Cortex of kidney (tissue), 1 donor: ENCODE measurements at places on chromosomes 3 and 15.

- DNase-seq: no peak
Measured at GRCh38 chr3:39180546-39181346, 11.6 kb downstream of the XIRP1 start.

DNA sequence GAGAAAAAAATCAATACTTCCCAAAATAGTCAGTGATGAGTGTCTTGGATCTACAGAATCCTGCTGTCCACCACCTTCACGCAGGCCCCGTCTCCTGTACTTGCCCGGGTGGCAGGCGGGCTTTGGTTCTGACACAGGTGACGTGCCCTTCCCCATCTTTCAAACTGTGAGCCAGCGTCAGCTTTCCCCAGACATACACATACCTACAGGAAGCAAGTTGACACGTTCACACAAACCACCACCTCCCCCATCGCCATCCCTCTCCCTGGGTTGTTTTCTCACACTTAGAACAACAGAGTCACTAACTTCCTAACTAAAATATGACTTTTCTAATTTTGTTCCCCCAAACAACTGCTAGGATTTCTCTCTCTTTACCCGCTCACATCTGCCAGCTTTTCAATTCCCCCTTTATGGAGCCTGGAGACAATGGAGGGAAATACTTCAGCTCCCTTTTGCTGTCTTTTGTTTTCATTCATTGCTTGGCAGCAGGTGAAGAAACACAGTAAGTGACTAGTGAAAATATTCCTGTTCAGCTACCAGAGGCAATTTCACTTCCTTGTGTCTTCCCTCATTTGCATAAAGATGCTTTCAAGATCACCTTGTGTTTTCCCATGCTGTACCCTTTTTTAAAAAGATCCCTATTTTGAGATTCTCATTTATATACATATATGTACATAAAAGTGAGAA, 248.3 kb downstream of the SLCO3A1 start:
- DNase-seq: no peak

- DNase-seq: no peak
Measured at GRCh38 chr3:12982619-12983101, 90.6 kb downstream of the IQSEC1 start.

GRCh38 chr3:122031123-122031468, 9.0 kb upstream of the ILDR1 start:
- DNase-seq: no peak

DNA sequence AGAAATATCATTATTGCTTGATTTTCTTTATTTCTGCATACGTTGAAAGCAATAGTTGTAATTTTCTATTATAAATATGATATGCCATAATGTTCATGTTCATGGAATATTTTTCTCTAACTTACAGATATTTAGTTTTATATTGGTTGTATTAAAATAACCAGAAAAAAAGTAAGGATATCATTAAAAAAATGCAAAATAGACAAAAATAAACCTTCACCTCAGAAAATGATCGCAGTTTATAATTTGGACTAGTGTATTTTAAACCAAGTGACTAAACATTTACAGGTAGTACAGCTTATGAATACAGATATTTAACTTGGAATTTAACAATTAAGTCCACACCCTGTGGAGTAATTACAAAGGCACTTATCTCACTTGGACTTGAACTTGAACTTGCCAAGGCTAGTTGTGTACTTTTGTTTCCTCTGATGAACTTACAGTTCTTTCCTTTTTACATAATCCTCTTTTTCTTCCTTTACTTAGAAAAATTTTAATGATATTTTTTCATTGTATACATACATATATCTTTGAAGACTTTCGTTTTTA, 156.7 kb downstream of the CHL1 start:
- no peak for DNase-seq

DNA sequence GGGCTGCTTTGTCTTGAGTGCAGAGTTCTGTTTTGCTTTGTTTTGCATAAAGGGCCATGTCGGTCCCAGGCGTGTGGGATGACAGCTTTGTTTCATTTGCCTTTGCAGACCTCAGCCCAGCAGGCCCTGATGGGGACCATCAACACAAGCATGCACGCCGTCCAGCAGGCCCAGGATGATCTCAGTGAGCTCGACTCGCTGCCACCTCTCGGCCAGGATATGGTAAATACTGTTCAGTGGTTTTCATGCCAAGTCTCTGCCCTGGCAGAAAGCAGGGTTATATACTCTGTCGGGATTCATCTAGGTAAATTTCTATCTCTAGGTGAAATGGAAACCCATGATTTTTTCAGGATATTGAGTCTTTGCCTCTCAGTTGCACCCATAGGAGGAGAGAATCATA, 343.9 kb upstream of the TPM1 start:
- DNase-seq: no peak

- no peak for DNase-seq
Measured at GRCh38 chr3:195905970-195906864, 2.1 kb downstream of the TNK2 start.

DNA sequence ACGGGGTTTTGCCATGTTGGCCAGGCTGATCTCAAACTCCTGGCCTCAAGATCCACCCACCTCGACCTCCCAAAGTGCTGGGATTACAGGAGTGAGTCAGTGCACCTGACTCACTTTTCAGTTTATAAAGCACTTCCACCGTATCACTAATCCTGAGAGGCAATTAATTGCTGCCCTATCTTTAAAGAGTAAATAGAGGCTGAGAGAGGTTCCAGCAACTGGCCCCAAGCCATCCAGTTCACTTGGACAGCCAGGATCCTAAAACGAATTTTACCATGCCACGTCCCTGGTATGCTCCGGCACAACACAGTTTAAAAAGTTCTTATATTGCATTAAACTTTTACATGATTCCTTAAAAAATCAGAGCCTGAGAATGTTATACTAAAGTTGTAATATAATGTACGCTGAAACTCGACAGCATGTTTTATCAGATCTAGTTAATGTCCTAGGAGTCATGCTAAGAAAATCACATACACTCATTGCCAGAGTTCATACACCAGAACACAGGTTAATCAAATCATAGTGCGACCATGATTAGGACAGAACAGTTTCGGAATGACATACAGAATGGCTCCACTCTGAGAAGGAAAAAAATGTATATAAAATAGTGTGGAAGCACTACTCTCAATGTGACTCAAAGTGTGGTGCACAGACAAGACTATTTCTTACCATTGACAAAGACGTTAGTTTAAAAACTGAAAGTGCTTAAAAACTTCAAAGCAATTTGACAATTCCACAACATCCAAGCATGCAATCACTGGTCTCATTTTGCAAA, 125.4 kb downstream of the ULK4 start:
- no peak for DNase-seq

DNA sequence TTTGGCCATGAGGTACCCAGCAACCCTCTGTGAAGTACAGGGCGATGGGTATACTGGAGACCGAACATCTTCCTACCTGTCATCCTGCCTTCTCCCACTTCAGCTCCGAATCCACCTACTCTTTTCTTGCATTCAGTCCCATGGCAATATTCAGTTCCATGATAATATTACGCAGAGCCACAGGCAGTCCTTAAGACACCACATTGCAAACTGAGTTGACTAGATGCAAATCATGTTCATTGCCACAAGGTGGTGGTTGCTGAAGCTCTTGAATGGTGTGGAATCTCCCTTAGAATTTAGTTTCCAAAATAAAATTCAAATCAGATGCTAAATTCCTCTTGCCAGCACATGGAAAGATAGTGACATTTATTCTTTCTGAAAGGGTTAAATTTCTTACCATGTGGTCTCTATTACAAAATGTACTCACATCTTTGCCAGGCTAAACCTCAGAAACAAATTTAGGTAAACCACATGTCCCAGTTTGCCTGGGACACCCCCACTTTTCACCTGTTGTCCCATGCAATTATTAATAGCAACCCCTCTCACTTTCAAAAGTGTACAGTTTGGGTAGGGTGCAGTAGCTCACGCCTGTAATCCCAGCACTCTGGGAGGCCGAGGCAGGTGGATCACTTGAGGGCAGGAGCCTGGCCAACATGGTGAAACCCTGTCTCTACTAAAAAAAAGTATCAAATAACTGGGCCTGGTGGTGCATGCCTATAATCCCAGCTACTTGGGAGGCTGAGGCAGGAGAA, 1.7 kb upstream of the NME9 start:
- no peak for DNase-seq

DNA sequence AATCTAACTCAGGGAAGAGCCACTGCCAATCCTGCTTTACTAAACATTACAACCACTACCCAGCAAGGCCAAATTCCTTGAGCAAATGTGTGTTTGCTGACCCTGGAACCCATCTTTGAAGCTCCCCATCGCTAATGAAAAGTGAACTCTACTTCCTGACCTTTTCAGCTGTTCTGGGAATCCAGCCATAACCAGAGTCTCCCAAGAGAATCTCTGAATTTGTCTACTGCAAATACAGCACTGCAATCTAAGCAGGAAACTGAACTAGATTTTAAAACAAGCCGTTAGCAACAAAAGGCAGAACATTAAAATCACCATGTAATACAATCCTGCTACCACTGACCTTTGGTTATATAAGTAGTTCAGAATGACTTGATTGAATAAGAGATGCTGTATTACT, 309.2 kb downstream of the MAGI1 start:
- DNase-seq: no peak
